ENCODE measurements at places on chromosomes 11 and 22.
A peak's percentile ranks its signal among the peaks of the same experiment; 100 is the strongest.

GRCh38 chr11:120707098-120707497 is 195.6 kb downstream of the GRIK4 start:
- no peak for DNase-seq

GRCh38 chr22:46582281-46582933 is 37.8 kb upstream of the GRAMD4 start:
- no peak for DNase-seq

- no peak for DNase-seq
Observed at GRCh38 chr11:124978316-124978715, 24.3 kb downstream of the CCDC15 start.

- peak; percentile 1 for DNase-seq
Observed at GRCh38 chr11:78715639-78716311, 141.1 kb upstream of the NARS2 start.

DNA sequence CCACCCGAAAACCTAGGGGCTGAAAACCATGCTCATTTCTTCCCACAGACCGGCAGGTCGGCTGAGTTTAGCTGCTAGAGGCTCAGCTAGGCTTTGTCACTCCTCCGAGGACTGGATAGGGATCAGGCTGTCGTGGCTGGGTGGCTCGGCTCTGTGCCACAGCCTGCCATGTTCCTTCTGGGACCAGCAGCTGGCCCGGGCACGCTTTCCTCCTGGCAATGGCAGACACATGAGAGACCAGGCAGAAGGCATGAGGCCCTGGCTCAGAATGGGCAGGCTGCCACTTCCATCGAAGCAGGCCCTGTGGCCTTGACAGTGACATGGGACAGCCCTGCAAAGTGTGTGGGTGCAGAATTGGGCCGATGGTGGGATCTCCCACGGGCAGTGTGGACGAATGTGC is 20.9 kb downstream of the PARVG start:
- no peak for DNase-seq

DNA sequence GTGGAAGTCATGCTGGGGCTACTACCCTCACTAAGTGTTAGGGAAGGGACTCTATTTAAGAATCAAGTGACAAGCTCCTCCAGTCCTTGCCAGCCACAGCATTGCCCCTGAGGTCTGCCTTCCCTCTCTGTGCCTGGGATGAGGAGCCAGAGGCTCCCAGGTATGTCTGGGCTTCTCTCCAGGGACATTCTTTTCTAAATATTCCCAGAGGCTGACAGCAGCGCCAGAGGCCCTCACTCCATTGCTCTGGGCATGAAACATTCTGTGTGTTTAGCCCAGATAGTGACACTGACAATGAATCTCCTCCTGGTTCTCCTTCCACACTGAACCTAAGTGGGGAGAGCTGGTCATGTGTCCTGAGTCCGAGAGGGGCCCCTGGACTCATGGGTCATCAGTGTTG is 2.2 kb downstream of the OR51E1 start:
- DNase-seq = no peak

GRCh38 chr22:38782402-38783094 is 11.4 kb downstream of the DNAL4 start:
- DNase-seq = no peak

DNA sequence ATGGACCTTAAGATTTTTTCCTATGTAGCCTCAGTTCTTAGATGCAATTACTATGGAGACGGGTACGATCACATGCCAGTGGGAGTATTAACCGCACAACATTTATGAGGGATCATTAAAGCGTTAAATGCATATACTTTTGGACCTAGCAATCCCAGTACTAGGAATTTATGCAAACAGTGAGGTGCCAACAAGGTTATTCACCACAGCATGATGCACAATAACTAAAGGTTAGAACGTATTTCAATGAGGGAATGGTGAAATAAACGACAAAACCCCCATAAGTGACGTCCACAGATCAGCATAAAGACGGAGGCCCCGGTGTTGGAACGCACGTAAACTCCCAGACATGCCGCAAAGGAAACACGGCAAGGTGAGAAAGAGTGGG is 539 bp downstream of the SIRT3 start:
- DNase-seq = no peak

GRCh38 chr11:35116245-35116644 is 22.7 kb upstream of the CD44 start:
- DNase-seq = no peak

GRCh38 chr11:84136926-84137325 is 850.8 kb upstream of the CCDC90B start:
- DNase-seq = no peak

GRCh38 chr22:20037419-20037818 is 16.5 kb downstream of the TANGO2 start:
- DNase-seq = no peak

GRCh38 chr22:37907036-37907954 is 1.2 kb downstream of the MICALL1 start:
- DNase-seq = no peak

- DNase-seq = no peak
Observed at GRCh38 chr11:86800960-86801272, 574 bp downstream of the PRSS23 start.

DNA sequence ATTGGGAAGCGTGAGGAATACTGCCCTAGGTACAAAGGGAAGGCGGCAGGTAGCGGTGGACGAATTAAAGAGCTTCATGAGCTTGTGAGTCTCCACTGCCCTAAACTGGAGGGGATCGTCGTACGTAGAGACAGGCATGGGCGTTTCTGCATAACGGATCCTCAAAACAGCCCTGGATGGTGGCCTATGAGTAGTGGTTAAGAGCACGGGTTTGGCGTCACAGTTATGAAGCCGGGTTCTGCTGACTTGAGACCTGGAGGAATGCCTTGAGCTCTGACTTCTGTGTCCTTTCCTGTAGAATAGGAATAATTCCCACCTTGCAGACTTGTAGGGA is 335 bp downstream of the TMEM138 start:
- peak; percentile 20 for DNase-seq

GRCh38 chr11:1864231-1864630 is 11.3 kb downstream of the LSP1 start:
- DNase-seq = no peak

DNA sequence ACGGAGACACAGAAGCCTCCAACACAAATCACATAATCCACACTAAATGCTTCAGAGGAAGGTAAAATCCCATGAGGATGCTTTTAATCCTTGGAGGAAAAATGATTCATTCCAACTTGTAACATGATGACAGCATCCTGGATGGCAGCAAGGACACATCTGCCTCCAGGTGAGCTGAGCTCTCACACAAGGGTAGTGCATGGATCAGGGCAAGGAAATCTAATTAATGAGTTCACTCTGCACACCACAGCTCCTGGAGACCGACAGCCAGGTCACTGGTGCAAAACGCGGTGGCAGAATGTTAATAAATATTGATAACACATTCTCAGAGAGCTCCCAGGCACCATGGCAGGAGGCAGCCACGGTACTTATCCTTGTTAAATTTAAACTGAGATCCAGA is 40.3 kb upstream of the CYP2D6 start:
- DNase-seq = no peak

GRCh38 chr11:9507277-9507580 is 46.4 kb downstream of the ZNF143 start:
- DNase-seq = no peak

DNA sequence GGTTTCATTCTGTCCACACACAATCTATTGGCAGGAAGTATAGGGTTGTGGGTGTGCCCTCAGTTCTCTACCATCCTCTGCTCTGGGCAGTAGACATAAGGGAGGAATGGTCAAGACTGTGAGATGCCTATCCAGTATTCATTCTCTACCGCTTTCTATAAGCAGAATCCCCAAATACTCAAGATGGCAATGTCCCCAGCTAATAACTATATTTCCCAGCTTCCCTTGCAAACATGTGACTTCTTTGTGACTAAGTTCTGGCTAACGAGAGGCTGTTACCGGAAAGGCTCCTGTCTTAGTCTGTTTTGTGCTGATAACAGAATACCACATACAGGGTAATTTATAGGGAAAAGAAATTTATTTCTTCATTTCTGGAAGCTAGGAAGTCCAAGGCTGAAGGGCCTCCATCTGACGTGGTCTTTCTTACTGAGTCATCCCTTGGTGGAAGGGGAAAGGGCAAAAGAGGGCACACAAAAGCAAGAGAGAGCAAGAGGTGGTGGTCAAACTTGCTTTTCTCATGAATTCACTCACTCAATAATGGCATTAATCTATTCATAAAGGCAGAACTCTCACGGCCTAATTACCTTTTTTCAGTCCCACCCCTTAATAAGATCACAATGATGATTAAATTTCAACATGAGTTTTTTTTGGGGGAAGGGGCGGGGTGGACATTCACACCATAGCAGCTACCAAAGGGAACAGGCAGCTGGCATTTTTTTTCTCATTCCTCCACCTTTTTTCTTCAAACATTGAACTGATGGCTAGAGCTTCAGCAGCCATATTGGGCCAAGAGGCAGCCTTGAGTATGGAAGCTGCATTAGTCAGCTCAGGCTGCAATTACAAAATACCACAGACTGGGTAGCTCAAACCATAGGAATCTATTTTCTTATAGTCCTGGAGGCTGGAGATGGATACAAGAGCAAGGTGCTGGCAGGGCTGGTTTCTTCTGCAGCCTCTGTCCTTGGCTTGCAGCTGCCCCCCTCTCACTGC is 109.7 kb upstream of the OR9Q1 start:
- DNase-seq = no peak

- no peak for DNase-seq
Observed at GRCh38 chr11:39745401-39745800, 1714.1 kb downstream of the LRRC4C start.

GRCh38 chr11:44017443-44018126 is 30.2 kb upstream of the ACCSL start:
- DNase-seq = no peak

GRCh38 chr22:40198733-40199132 is 21.0 kb downstream of the TNRC6B start:
- no peak for DNase-seq

- DNase-seq = no peak
Observed at GRCh38 chr22:41557401-41558240, 3.2 kb upstream of the CSDC2 start.

- DNase-seq = peak; percentile 39
Observed at GRCh38 chr22:26367402-26368245, 61.4 kb upstream of the ASPHD2 start.

- no peak for DNase-seq
Observed at GRCh38 chr11:102279641-102280170, 37.6 kb upstream of the BIRC3 start.

DNA sequence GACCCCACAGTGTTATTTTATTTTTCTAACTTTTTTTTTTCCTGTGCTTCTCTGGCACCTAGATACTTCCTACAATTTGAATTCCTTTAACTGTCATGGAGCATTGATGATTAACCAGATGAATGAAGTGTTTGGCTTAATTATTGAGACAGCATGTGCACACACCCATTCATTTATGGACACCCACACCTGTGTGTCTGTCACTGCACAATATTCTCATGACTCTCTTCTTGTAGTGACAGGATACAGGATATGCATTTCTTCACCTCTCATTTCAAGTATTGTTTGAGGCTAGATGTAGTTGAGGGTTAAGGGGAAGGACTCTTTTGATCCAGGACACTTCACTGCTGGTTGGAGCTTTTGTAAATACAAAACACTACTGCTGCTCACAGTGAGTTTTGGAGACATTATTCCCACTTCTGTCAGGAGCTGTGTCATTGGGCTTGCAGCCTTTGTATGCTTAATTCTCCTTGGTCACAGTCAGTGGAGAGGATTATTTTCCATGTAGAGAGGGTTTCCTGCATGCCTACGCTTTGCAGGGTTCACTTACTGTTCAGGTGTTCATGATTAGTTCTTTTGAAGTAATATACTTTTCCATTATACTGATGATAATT is 33.5 kb downstream of the SPECC1L start:
- no peak for DNase-seq

- no peak for DNase-seq
Observed at GRCh38 chr22:45102896-45103420, 60.8 kb upstream of the NUP50 start.

GRCh38 chr11:61019832-61020405 is 48.4 kb downstream of the CD6 start:
- no peak for DNase-seq

GRCh38 chr22:38262051-38262795 is 10.6 kb downstream of the TMEM184B start:
- DNase-seq = peak; percentile 8

DNA sequence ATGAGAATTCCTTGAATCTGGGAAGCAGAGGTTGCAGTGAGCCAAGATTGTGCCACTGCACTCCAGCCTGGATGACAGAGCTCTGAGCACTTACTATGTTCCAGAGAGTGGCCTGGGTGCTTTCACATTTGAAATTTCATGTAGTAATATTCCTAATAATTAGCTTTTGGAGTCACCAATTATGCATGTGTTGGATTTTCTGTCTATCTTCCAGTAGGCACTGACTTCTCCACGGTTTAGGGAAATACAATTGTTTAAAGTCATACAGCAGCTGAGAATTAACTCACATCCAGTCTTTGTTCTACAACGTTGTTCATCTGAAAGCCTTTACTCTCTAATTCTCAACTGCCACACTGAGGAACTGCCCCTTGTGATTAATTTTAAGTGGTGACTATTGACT is 150.2 kb downstream of the CSNK2A3 start:
- DNase-seq = no peak

DNA sequence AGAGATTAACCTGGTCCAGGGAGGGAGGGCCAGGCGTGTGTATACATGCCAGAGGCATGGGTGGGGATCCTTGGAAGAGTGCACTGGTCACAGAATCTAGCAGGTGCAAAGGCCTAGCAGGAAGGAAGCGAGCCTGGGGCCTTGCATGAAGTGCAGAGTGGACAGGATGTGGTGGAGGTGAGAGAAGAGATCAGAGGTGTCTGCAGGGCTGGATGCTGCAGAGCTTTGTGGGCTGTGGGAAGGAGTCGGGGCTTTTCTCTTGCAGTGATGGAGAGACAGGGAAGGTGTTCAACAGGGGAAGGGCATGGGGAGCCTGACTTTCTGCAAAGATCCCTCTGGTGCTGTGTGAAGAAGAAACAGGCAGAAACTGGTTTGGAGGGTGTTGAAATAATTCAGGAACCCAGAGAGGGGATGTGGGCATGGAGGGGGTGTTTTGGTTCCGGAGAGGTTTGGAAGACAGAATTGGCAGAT is 2.5 kb upstream of the TPST2 start:
- DNase-seq = peak; percentile 10

GRCh38 chr22:17121233-17122195 is at the start of gene TMEM121B:
Gene TMEM121B, minus strand, starts transcription at chr22:17121360. Its CDS starts 233 bp downstream, at chr22:17121127.
- no peak for DNase-seq

DNA sequence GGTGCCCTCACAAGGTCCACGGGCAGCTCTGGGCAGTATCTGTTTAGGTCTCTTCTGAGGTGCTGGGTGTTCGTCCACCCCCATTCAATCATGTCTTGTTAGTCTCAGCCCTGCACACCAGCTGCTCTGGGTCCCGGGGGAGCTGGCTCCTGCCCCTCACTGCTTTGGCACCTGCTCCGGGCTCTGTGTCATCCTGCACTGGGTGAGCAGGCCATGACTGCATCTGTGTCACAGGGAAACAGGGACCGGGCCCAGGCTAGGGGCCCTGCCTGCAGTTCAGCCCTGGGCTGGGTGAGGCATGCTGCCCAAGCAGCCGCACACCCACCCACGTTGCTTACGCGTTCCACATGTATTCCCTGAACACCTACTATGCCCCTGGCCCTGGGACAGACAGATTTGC is 43.9 kb downstream of the ELFN2 start:
- DNase-seq = no peak

DNA sequence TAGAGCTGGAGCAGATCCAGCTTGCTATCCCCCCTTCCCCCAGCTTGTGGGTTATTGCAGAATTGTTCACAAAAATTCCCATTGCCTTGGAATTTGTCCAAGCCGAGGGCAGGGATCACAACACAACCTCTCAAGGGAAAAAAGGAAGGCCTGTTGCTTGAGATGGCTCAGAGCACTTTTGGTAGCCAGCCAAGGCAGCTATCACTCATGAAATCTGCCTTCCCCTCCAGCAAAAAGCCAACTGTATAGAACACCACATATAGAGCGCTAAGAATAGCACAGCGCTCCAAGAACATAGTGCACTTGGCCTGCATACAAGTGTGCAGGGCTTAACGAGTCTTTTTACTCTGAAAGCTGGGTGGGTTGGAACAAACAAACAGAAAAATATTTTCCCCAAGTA is 46.2 kb downstream of the FAM83F start:
- no peak for DNase-seq
